PC-9 (cell line): ENCODE measurements at places on chromosomes 16 and 17. TPM values are rescaled to one million over a fixed set of nuclear protein-coding genes. Genes with fewer than 3 reads are reported as not detected.

- H3K27ac ChIP-seq = 0 out of 2 replicates have a peak overlapping the region, but pooled peaks have one; percentile 17
- peaks cover 11% of the 10 kb centered on the region; the same call in 1 of the 2 replicates for H3K36me3 ChIP-seq
- peak; percentile 38 for DNase-seq
- peaks cover 30% of the 10 kb centered on the region for H3K4me1 ChIP-seq
- no peak overlapping the region; the same call in 1 of the 2 replicates for H3K4me3 ChIP-seq
Observed at GRCh38 chr17:75036643-75037268, 10.0 kb downstream of the ATP5PD start.

DNA sequence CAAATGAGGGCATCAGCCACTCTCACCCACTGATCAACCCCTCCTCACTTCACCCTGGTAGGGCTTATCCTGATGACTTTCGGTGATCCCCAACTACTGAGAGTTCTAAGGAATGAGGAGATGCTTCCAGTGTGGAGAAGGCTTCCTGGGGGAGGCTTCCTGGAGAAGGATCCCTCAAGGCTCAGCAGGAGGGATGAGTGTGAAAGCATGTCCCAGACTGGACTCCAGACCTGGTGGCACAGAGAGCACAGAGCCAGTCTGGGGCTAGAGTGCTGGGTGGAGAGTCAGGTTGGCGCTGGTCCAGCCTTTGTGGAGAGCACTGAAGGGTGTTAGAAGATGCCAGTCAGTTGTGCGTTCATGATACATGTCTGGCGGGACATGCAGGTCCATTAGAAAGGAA, 53.7 kb downstream of the PLD6 start:
- no peak overlapping the region for H3K27ac ChIP-seq
- H3K36me3 ChIP-seq = peaks cover 70% of the 10 kb centered on the region
- H3K27me3 ChIP-seq = no peaks in the 10 kb centered on the region
- DNase-seq = peak; percentile 31
- no peak overlapping the region for H3K4me3 ChIP-seq

- H3K4me3 ChIP-seq = no peak overlapping the region
- H3K27ac ChIP-seq = no peak overlapping the region
- H3K27me3 ChIP-seq = no peaks in the 10 kb centered on the region
- DNase-seq = no peak
- no peaks in the 10 kb centered on the region for H3K36me3 ChIP-seq
- H3K4me1 ChIP-seq = peaks cover 13% of the 10 kb centered on the region
Observed at GRCh38 chr16:57601801-57602478, 26.5 kb upstream of the ADGRG1 start.

DNA sequence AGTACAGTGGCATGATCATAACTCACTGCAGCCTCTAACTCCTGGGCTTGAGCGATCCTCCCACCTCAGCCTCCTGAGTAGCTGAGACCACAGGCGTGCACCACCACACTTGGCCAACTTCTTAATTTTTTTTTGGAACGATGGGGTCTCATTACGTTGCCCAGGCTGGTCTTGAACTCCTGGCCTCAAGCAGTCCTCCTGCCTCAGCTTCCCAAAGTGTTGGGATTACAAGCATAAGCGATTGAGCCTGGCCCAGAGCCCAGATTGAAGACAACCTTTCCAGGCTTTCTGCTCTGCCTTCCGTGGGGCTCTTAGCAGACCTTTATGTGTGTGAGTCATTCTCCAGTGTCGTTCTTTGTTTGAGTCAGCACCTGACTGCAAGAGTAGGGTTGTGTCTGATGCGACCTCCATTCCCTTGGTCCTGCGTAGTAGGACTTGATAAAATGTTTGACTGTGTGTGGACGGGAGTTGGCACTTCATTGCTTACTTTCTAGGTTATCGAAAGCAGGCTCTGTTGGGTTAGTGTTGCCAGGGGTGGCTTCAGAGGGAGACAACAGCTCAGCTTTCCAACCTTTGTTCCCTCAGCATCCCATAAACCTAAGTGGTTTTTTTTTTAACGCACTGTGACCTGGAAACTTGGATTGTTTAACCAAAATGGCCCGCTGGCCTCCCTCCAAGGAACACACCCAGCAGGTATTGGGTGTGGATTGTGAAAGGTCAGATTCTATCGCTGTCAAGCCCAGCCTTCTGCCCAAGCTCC, 26.4 kb downstream of the EEF2K start:
- peak overlapping the region; percentile 7; the same call in 1 of the 2 replicates for H3K4me3 ChIP-seq
- peak; percentile 92 for DNase-seq
- H3K36me3 ChIP-seq = no peaks in the 10 kb centered on the region
- H3K4me1 ChIP-seq = peaks cover 34% of the 10 kb centered on the region
- H3K27me3 ChIP-seq = no peaks in the 10 kb centered on the region

- no peaks in the 10 kb centered on the region for H3K27me3 ChIP-seq
- H3K4me1 ChIP-seq = no peaks in the 10 kb centered on the region
- DNase-seq = no peak
- H3K4me3 ChIP-seq = no peak overlapping the region
- H3K27ac ChIP-seq = no peak overlapping the region
- no peaks in the 10 kb centered on the region for H3K36me3 ChIP-seq
Observed at GRCh38 chr16:61149709-61150108, 886.5 kb downstream of the CDH8 start.

DNA sequence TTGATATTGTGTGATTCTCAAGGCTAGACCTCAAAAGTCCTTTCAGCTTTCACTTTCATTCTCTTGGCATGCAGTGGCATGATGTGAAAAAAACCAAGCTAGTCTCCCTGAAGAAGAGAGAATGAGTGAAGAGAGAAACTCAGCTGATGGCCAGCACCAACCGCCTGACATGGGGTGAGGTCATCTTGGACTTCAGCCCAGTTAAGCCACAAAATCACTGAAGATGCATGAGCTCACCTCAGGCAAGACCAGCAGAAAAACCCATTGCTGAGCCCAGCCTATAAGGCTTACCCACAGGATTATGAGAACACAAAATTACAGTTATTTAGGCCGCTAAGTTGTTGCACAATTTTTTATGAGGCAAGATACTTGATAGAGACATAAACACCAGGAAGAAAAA, 496.5 kb downstream of the TOX3 start:
- no peaks in the 10 kb centered on the region for H3K4me1 ChIP-seq
- H3K27me3 ChIP-seq = no peaks in the 10 kb centered on the region
- H3K27ac ChIP-seq = no peak overlapping the region
- DNase-seq = no peak
- no peaks in the 10 kb centered on the region for H3K36me3 ChIP-seq
- no peak overlapping the region for H3K4me3 ChIP-seq

DNA sequence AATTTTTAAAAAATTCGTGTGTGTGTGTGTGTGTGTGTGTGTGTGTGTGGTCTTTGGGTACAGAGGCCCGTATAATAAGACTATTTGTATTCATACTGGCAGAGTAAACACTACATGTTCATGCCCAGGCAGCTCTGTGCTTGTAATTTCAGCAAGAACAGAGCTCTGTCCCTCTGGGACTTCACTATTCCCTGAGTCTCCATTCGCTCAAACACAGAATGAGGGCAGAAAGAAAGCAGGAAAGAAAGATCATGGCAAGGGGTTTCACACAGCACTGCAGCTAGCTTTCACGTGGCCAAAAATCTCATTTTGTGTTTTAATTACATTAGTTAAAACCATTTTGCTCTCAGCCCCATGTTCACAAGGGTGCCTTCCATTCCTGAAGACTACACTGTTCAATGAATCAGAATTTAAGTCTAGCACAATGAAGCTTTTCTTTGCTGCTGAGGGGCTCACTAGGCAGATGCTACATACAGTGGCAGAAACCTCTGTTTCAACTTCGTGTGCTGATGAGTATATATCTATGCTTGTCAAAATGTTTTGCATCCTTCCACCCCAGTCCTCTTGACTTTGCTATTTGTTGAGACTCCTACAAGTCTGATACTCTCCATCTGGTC, 198.4 kb upstream of the C17orf78 start:
- H3K4me3 ChIP-seq = no peak overlapping the region
- H3K27ac ChIP-seq = no peak overlapping the region
- peaks cover 25% of the 10 kb centered on the region for H3K4me1 ChIP-seq

DNA sequence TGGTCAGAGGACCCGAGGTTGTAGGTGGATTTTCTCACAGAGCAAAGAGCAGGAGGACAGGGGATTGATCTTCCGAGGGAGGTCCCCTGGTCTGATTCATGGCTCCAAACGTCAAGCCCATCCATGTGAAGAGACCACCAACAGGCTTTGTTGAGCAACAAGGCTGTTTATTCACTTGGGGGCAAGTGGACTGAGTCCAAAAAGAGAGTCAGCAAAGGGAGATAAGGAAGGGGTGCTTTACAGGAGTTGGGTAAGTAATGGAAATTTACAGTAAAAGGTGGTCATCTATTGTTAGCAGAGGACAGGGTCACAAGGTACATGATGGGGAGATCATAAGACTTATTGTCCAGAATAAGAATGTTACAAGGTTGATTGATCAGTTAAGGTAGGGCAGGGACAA, 2285.8 kb downstream of the TP53TG3F start:
- H3K27ac ChIP-seq = peak overlapping the region; percentile 40; the same call in 1 of the 2 replicates
- H3K36me3 ChIP-seq = no peaks in the 10 kb centered on the region

GRCh38 chr17:65489413-65490155, 71.9 kb downstream of the AXIN2 start:
- no peaks in the 10 kb centered on the region for H3K36me3 ChIP-seq
- no peaks in the 10 kb centered on the region for H3K4me1 ChIP-seq

DNA sequence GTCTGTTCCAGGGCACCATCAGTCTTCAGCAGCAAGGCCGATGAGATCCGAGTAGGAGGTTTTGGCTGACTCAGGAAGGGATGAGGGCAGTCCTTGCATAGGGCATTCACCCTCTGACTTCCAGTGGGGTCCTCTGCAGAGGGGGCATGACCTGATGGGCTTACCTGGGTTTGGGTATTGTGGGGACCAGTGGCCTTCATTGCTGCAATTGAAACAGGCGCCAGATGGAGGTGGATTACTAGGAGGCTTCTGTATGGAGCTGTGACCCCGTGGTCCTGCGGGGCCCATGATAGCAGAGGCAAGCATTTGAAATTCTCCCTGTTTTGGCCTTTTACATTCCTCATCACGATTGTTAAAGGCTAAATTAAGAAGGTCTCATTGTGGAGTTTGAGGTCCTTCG, 2448.7 kb downstream of the TP53TG3F start:
- H3K36me3 ChIP-seq = no peaks in the 10 kb centered on the region
- H3K27ac ChIP-seq = no peak overlapping the region
- no peak for DNase-seq
- H3K4me3 ChIP-seq = no peak overlapping the region
- H3K4me1 ChIP-seq = no peaks in the 10 kb centered on the region
- peaks cover 18% of the 10 kb centered on the region for H3K27me3 ChIP-seq

The PLA2G10 gene
- total RNA-seq = 5.8 and 9.0 TPM in 2 replicates
